ENCODE measurements at places on chromosomes 12 and 14.
A peak's percentile ranks its signal among the peaks of the same experiment; 100 is the strongest.

DNA sequence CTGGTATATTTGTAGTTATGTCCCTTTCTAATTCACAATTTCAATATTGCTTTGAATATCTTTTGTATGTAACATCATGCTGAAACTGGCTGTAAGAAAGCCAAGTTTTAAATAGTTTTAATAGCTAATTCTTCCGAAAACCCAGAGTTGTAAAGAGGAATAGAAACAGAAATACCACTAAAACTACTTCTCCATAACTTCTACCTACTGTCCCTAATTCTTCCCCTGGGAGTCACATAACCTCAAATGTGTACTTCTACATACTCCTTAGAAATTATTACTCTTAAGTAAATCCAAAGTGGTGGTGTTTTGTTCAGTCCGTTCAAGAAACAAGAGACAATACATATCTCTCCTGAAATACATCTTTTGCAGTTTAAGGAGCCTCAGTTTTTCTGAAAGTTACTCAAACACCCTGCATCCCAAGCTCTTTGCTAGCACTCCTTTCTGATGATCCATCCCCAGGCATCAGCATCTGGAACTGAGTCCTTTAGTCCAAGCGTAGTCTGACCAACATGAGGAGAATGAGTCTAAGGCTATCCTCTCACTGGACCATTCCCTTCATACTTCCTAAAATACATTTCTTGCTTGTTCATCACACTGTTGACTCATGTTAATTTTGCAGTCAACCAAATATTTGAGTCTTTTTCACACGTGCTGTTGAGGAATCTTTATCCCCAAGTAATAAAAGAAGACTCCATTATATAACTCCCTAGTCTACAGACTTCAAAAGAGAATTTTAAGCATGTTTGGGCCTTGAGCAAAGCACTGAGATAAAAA, 214.3 kb upstream of the NUDT4 start:
- DNase-seq, result no peak

DNA sequence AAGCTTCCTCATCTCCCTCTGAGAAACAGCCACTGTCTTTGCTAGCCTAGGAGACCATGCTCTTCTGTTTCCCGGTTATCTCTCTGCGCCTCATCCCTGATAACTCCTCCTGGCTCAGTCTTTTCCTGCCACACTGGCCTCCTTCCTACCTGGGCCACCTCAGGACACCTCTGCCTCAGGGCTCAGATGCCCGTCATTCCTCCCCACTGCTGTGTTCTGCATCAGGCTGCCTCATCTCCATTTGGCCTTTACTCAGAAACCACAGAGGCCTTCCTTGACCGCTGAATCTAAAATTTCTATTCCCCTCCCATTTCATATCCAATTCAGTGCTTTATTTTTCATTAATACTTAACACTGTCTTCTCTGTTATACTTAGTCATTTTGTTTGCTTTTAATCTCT, 311.0 kb upstream of the RGS6 start:
- no peak for DNase-seq

DNA sequence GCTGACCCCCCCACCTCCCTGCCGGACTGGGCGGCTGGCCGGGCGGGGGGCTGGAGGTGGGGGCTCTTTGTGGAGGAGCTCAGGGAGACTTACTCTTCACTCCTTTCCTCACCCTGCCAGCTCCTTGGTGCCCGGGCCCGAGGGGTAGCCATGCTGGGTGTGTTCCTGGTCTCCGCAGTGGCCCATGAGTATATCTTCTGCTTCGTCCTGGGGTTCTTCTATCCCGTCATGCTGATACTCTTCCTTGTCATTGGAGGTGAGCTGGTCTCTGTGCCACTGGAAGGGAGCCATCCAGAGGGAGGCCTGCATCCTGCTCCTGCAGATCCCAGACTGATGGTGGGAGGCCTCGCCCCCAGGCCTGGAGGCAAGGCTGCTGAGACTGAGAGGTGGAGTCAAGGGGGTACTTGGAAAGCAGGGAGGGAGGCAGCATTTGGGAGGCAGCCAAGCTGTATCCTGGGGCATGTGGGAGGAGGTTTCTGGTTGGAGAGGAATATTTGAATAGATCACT, 19.7 kb downstream of the SOAT2 start:
- DNase-seq, result peak; percentile 42

- no peak for DNase-seq
Observed at GRCh38 chr12:103442182-103442555, 53.6 kb downstream of the C12orf42 start.

DNA sequence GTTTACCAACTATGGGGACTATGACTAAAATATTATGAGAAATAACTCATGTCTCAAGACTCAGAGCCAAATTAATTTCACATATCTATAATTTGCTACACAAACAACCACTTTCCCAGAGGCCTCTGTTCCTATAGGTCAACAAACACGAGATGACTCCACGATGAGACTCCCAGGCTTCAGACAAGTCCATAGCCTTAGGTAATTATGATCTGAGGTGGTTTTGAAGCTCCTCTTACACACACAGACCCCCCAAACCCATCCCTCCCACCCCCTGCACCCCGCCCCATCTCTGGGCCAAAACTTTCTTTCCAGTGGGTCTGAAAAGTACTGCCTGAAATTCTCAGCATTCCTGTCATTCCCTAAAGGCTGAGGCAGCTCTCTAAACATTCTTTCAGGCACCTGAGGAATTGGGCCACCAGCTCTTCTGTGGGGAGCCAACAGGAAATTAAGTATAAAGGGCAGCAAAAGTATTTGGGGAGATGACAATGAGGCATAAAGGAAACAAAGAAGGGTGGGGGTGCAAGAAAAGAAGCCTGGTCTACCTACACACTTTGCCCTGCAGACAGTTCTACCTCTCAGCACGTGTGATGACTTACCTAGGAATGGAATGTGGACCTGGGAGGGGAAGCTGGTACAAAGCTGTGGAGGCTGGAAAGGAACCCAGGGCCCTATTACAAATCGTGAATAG, 143.6 kb downstream of the PAWR start:
- DNase-seq, result peak; percentile 98

GRCh38 chr12:89345830-89346740, 6.2 kb downstream of the DUSP6 start:
- peak; percentile 85 for DNase-seq

DNA sequence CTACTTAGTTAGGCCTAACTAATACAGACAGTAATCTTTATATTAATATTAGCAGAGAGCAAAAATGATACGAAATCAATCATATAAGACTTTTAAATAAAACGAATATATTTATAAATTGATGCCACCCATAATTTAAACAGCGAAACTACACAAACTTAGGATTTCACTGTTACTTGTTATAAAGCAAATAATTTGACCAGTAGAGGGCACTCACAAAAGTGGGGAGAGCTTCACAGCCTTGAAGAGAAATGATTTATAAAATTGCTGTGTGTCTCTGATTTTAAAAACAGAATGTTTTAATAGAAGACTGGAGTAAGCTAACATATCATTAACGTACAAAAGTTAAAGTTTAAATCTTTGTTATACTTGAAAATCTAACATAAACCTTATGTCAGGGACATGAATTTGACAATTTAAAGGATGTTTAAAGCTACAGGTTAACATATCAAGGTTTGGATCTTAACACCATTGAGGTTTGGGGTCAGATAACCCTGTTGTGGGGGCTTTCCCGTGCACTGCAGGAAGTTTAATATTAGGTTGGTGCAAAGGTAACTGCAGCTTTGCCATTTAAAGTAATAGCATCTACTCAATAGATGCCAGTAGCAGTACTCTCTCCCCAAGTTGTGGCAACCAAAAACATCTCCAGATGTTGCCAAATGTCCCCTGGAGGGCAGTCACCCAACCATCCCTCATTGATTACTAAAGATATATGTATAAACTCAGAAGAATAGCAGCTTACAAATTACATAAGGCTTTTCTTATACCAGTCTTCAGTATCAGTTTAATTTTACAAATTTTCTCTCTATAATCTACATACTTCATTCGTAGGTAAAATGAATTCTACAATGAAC, 9.3 kb downstream of the KRAS start:
- peak; percentile 13 for DNase-seq

DNA sequence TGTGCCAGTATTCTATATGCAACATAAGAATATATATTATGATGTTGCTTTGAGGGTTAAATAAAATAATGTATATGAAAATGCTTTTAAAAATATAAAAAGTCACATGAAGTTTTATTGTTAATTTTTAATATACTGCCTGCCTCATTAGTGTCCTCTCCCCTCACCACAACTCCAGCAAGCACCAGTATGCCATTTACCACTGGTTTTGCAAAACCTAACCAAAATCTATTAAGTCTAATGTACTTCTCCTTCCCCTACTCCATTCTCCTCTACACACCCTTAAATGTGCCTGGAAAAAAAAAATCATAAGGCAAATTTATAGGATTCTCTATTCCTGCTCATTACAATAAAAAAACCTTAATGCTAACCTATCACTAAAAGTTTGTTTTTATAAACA, 24.0 kb upstream of the GNG2 start:
- DNase-seq, result no peak

GRCh38 chr14:21991130-21991529, 317.5 kb upstream of the OR4E1 start:
- no peak for DNase-seq

DNA sequence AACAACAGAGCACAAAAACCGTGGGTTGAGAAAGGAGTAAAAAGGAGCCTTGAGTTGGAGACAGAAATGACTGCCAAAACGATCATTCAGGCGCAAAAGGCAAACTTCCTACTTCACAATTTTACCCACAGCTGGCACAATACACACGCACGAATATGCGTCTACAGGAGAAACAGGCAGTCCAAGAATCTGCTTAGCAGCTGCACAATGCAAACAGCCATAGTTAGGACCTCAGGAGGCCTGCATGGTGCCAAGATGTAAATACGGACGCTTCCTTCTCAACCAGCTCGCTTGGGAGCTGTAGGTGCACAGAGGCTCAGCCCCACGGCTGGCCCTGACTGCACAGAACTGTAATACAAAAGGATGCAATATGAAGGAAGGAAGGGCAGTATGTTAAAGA, 250.1 kb upstream of the CAND1 start:
- no peak for DNase-seq

DNA sequence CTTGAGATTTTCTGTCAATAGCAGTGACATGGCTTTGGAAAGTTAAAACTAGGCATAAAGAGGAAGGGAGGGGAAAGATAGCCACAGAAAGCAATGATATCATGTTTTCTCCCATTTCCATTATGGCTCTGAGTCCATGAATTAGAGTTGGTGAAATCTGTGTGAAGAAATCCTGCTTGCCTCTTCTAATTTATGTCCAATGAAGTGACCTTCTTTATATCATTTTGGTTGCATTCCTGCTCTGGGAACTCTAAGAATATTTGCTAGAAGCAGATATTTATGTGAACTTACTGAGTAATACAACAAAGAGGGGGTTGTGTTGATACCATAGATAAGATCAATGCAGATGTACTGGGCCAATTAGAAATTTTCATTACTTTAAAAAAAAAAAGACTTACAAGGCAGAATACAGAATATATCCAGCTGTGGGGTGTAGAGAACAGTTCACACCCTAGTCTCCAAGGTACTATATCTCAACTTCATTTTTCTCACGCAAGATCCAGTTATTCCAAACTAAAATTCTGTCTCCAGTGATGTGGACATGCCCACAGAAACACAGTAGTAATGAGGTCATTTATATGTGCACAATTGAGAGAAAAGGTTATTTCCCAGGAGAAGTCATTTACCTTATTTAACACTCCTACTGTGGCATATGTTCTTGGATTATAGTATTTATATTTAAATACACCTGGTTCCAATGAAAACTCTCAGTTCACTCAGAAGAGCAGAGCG, 51.5 kb upstream of the KCNJ8 start:
- no peak for DNase-seq

DNA sequence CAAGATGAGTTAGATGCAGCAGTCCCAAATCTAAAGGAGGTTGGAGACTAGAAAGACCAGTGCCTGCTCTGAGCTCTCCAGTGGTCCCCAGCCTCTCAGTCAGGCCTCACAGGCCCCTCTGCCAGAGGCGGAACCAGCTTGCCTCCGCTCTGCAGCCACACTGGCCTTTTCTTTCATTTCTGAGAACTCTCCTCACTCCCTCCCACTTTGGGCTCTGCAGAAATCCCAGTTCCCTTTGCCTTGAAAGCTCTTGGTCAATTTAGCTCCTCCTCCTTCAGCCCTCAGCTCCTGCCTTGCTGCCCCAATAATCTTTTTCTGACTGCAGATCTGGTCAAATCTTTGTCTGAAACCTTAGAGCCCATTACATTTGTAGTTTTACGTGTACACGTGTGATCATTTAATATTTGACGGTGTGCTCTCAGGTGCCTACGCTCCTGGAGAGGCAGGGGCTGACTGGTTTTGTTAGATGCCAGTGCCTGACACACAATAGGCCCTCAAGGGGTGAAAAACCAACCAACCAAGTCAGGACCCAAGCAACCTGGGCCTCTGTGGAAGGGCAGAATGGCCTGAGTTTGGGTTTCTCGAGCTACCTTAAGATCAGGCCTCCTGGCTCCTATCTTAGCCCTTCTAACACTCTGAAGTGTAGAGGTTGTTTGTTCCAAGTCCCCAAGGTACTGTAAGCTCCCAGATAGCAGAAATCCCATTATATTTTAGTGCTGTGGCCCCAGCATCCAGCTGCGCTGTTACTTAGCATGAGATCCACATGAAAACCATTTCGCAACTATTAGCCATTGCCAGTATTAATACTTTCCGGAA, 1.1 kb upstream of the NUDT4 start:
- DNase-seq, result no peak

GRCh38 chr14:80982711-80983110, 27.3 kb downstream of the TSHR start:
- no peak for DNase-seq

DNA sequence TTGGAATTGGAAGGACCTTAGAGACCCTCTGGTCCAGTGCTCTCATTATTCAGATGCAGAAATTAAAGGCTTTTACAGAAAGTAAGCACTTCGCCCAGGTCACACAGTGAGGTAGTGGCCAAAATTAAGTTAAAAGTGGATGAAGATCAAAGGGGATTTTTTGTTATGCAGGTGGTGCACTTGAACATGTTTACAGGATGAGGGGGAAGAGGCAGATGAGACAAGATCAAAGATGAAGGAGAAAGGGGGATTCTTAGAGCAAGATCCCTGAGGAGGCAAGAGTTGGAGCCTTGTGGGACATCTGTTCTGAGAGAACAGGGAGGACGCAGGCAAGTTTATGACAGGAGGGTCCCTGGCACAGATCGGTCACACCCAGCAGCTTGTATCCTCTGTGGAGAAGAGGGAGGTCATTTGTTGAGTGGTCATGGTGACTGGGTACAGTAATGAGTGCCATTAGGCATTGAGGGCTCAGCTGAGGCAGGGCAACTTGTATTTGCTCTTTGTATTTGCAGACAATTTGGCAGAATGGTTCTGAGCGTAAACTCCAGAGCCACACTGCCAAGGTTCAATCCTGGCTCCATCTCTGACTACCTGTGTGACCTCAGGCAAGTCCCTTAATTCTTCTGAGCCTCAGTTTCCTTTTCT, 84.0 kb downstream of the BORCS5 start:
- DNase-seq, result no peak

- DNase-seq, result no peak
Observed at GRCh38 chr12:82800185-82800584, 113.5 kb downstream of the TMTC2 start.

- DNase-seq, result peak; percentile 48
Observed at GRCh38 chr12:24222968-24223367, 273.5 kb upstream of the SOX5 start.

GRCh38 chr12:122460061-122460460, 37.6 kb upstream of the CLIP1 start:
- no peak for DNase-seq

Data from HT1080 (cell line).